EL (cell line): ENCODE measurements at places on chromosomes 16 and 17.
A peak's percentile ranks its signal among the peaks of the same experiment; 100 is the strongest.

DNA sequence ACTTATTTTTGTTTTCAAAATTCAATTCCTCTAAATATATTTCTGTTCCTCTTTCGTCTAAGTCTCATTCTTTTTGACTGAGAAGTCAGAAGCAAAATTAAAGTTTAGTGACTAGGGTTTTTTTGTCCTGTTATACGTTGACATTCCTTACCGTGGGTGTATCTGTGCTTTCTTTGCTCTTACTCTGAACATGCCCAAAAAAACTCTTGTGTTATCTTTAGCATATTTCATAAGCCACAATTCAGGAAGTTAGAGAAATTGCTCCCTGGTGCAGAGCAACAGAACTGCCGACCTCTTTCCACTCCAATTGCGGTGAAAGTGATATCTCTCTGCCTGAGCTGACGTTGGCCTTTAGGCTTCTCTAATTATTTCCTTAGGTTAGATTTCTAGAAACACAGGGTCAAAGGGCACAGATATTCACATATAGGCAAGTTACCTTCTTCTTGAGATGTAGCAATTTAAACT, 65.7 kb downstream of the CENPV start:
- peak; percentile 74 for DNase-seq

GRCh38 chr16:620700-621525, 9.9 kb upstream of the WFIKKN1 start:
- no peak for DNase-seq

GRCh38 chr16:85515319-85515745, 97.8 kb upstream of the GSE1 start:
- DNase-seq, result no peak

DNA sequence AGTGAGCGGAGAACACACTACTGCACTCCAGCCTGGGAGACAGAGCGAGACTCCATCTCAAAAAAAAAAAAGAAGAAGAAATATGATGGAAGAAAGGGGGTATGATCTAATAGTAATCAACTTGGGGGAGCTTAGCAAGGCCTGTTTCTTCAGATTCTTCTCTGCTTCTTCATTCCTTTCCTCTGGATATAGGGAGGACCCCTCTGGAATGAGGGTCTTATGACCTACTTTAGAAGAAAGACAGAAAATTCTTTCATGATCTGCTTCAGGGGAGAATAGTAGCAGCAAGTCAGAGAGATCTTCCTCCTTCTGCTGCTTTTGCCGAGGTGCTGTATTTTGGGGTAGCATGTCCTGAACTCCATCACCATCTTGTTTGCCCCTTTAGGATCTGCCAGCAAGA, 44.9 kb upstream of the ETV4 start:
- DNase-seq, result no peak

DNA sequence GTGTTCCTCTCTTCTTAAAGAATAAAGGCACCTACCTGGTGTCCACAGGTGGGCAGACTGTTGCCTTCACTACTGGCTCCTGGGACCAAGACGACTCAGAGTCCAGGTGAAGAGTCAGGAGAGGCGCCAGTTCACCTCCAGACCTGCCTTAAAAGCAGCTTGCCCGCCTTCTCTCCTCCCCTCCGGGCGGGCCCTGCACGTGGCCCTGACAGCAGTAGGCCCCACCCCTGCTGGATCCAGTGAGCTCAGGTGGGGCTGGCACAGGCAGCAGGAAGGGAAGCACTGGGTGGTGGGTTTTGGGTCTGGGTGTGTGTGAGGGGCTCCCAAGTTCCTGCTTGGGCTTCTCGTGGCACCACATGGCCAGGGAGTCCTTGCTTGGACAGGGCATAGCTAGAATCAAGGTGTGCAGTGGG, at the start of gene TNS4:
Gene TNS4 (minus strand): TSS at position 125 of the 413 bp plus-strand sequence. CDS start 5,198 bp downstream, outside the sequence.
- DNase-seq, result no peak

DNA sequence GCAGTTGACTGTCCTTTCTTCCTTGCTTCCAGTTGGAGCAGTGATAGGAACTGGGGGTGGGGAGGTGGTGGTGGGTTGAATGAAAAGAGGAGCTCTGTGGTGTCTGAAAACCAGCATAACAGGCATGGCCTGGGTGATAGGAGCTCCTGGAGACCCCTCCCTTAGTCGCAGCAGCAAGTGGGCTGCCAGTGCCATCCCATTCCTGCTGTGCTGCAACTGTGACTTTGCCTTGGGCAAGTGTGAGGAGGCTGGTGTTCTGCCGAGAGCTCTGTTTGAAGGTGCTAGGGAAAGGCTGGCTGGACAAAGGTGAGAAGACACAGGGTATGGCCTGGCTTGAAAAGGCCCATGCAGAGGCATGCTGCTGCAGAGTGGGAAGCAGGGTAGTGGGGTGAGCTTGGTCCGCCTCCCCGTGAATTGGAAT, 2.7 kb upstream of the CDK5R1 start:
- DNase-seq, result no peak

DNA sequence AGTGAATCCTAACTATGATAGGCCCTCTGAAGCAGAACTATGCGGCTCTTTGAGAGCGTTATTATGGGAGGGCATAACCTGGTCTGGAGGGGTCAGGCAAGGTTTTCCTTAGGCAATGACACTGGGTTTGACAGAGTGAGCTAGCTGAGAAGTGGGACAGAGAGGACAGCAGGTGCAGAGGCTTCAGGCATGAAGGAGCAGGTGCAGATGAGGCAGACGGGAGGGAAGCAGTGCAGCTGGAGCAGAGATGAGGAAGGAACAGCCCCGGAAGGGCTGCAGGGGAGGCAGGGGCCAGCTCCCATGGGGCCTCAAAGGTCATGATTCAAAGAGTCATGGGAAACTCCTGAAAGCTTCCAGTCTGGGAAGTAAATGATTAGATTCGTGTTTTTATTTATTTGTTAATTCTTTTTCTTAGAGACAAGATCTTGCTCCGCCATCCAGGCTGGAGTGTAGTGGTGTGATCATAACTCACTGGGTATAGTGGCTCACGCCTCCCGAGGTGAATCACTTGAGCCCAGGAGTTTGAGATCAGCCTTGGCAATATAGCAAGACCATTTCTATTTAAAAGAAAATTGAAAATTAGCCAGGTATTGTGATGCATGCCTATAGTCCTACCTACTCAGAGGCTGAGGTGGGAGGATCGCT, 5.4 kb downstream of the MARCHF10 start:
- no peak for DNase-seq

- DNase-seq, result peak; percentile 57
These were observed 177.2 kb downstream of the CDH8 start for GRCh38 chr16:61858988-61859387.

DNA sequence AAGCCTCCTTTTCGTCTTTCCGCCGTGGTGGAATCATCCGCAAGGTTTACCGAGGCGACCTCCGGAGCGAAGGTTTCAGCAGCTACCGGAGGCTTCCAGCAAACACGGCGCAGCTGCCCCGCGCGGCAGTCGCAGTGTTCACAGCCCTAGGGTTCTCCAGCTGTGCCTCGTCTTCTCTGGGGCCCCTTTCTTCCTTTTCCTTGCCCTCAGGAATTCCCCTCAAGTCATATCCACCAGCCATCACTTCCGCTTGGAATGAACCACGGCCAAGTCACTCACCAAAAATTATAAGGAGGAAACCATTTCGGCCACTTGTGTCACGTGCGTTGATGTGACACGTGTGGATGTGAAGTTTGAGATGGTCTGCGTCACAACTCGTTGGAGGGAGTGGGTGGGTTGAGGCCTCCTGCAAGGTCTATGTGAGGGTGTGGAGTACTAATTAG, 636 bp upstream of the ERN1 start:
- DNase-seq, result peak; percentile 90

DNA sequence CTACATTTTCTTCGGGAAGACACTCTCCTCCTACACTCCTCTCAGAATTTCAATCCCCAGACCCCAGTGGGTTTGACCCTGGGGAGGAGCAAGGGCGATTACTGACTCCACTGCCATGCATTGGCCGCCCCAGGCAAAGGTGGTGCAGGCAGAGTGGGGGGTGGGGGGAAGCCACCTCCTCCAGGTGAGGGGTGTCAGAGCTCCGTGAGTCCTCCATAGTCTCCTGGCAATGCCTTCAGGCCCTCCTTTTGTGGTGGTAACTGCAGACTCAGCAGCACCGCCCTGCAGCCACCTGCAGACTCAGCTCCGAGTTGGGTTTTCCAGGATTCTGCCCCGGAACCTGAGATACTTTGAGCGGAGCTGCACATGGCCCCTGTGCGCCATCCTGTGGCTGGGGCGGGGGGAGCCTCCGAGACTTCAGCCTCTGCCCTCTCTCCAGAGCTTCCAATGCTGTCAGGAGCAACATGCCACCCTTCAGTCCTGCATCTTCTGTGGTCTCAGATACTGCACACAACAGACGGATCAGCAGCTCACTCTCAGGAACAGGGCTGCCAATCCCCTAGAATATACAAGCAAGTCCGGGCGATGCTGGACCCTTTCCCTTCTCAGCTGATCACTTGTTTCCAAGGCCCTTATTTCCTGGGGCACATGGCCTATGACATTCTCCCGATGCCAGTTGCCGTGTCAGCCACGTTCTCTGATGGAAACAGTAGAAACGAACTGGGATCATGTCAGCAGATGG, 2.4 kb upstream of the SLC47A2 start:
- DNase-seq, result no peak

GRCh38 chr17:79001190-79002020, 8.2 kb downstream of the CANT1 start:
- DNase-seq, result no peak

DNA sequence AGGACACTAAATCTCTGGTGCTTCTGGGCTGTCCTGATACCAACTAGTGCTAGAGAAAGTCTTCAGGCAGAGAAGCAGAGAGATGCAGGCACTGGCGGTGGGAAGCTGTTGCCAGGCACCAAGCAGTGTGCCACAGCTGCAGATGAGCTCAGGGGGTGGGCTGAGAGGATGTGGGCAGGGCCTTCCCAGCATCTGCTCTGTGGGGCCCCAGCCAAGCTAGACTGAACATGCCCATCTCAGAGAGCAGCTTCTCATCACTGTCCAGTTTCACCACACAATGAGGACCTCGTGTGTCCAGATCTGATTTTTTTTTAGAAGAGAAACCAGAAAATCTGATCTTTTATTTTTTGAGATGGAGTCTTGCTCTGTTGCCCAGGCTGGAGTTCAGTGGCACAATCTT, 17.1 kb downstream of the PSKH1 start:
- DNase-seq, result peak; percentile 40

GRCh38 chr17:75814900-75815373, 29.3 kb downstream of the UNC13D start:
- DNase-seq, result peak; percentile 87

DNA sequence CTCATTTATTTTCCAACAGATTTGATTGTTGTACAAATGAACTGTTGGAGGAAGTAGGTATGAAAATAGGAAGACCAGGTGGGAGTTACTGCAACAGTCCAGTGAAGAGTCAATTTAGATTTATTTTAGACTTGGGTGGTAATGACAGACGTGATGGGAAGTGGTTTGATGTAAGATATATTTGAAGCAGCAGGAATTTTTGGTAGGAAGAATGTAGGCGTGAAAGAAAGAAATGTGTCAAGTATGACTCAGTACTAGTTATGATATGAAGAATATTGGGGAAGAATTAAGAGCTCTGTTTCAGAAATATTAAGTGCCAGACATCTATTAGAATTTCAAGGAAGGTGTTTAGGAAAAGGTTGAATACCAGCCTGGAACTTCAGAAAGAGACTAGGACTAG, 247.9 kb upstream of the AXIN2 start:
- no peak for DNase-seq

DNA sequence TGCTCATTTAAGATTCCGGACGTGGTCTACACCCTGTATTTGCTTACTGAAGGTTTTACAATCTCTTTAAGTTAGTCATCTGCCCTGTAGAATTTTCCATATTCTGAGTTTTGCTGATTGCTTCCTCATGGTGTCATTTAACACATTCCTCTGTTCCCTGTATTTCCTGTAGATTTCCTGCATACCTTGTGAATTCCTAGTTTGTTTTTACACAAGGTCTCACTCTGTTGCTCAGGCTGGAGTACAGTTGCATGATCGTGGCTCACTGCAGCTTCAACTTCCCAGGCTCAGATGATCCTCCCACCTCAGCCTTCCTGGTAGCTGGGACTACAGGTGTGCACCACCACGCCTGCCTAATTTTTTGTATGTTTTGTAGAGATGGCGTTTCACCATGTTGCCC, 66.8 kb downstream of the CMIP start:
- peak; percentile 88 for DNase-seq

- peak; percentile 85 for DNase-seq
These were observed 235.6 kb downstream of the ZNF423 start for GRCh38 chr16:49620158-49620868.

- peak; percentile 89 for DNase-seq
These were observed 4.7 kb upstream of the LCMT1 start for GRCh38 chr16:25106567-25107465.
